ENCODE measurements at places on chromosomes 6 and 20.
A peak's percentile ranks its signal among the peaks of the same experiment; 100 is the strongest.

GRCh38 chr20:37699202-37699601 lies 5.4 kb downstream of the CTNNBL1 start:
- DNase-seq, result no peak

DNA sequence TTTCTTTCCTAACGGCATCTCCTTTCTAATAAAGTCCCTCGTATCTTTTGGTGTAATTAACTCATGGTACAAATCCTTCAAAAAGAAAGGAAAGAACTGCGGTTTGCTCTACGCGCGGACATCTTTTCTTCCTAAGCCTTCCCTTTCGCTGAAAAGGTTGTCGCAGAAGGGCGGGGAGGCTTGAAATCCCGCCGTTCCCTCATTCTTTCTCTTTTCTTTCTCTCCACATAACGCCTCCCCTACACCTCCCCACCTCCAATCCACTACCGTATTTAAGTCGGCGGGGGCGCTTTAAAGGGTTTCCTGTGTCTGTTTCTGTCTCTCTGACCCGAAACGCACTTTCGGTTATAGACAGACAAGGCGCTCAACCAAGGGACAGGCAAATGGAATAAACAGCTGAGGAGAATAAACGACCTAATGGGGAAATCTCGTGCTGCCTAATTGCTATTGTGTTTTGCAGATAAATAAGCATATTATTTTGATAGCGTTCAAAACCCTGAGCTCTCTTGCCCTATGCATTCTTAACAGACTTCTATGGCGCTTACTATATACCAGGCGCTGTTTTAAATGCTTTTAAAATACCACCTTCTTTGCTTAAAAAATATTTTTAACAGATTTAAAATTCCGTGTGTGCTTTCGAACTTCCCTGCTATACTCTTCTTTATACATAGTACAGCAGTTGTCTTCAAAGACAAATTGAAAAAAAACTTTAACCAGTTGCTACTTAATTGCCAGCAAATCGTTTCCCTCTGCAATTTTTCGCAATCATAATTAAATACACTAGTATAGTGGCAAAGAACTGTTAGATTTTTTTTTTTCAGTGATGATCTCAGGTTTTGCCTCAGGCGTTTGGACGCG lies 2.5 kb upstream of the HEY2 start:
- DNase-seq, result peak; percentile 86

- no peak for DNase-seq
Observed at GRCh38 chr20:44004306-44004915, 89.8 kb downstream of the TOX2 start.

GRCh38 chr6:129748212-129748900 lies 38.4 kb upstream of the ARHGAP18 start:
- DNase-seq, result no peak

- DNase-seq, result no peak
Observed at GRCh38 chr6:104986625-104987024, 29.7 kb downstream of the LIN28B start.

- no peak for DNase-seq
Observed at GRCh38 chr6:45654673-45655072, 276.9 kb upstream of the SUPT3H start.

- no peak for DNase-seq
Observed at GRCh38 chr6:119334535-119335264, 14.9 kb downstream of the MAN1A1 start.

All from thyroid gland (tissue), 4 donors.